ENCODE measurements at places on chromosomes 3 and 15. TPM values are rescaled to one million over a fixed set of nuclear protein-coding genes. Genes with fewer than 3 reads are reported as not detected.

Gene GCNT3
- polyA plus RNA-seq: 0.04 TPM

DNA sequence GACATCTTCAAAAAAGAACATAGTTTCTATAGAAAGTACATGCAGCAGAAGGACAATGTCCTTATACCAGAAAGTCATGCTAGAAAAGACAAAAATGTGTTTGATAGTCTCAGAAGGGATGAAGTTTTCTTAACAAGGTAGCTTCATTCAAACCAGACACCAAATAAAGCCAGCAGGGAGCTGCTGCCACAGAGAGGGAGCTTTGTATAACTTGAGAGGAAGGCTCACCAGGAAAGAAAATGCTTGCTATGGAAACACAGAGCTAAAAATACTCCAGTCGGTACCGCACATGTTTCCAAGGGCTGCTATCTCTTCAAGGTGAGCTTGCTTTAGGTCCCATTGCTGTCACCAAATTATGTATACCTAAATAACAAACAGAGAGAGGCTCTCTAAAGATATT lies 1074.8 kb upstream of the ALCAM start:
- no peak for DNase-seq

DNA sequence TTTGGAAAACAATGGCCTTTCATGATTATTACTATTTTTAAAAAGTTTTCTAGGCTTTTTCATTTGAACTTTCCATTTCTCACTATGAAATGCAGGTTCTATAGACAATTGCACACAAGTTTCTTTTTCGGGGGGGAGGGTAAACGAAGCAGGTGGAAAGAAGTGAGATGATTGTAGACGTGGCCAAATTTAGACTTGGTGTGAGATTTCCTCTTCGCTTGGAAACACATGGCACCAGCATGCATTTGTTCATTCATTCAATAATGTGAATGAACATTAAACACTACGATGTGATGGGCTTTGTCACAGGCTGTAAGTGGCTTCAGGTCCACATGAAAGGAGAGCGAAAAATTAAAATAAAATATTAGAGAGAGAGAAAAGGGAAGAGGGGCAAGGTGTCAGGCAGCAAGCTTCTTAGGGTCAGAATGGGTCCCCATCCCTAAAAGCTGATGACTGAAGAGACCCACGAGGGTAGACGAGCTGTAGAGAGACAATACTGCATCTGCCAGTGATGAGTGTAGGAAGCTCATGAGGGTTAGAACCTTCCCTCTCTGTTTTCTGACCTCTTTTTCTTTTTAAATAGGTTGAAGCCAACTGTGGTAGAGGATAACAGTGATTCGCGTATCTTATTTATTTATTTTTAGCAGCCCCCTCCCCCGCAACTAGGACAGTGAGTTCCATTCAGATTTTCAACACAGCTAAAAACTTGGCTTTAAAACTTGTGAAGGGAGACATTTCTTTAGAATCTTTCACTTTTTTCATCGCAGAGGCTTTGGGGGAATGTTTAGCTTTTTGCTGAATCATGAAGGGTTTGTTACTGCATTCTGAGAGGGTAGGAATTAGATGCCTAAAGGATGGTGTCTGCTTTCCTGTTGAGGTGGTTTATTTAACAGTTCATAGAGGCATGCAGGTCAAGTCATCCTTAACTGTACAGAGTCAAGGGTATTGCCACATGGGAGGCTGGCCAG lies 36.2 kb downstream of the GAP43 start:
- no peak for DNase-seq

Gene A4GNT
- polyA plus RNA-seq: not detected

DNA sequence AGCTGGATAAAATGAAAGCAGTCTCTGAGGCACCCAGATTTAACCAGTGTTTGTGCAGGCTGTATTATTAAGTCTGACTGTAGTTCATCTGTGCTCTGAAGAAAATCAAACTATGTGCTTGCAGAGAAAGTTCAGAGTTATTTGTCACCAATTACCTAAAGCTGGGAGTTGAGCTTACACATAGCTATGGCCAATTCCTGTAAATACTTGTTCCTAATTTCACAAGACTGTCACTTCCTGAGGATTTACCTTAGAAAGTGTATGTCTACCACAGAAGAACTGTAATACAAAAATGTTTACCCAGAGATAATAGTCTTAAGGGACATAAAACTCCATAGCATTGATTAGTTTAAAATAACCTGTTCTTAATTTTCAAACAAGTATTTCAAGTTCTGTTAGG lies 628.4 kb upstream of the TGFBR2 start:
- DNase-seq: peak; percentile 4

Gene MYRIP
- polyA plus RNA-seq: 4.4 TPM

DNA sequence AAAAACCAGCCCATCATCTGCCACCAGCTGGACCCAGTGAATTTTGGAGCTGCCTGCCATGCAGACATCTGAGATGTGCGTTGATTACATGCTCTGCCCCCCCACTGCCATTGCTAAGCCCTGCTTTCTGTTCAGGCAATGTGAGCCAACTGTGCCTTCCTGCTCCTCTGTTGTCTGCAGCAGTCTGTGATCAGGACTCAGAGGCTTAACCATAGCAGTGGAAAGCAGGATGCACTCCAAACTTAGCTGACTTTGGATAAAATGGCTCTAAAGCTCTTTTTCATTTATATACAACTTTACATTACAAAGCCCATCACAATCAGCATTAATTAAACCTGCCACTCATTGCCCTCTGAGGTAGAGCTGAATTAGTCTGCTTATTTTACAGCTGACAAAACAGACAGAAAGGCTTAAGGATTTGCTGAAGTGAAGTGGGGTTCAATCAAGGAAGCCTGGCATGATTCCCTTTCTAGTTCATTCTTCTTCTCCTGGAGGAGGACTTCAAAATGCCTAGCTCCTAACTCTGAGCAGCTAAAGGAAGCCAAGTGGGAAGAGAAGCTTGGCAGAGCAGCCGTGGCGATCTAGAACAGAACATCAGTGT lies 15.7 kb upstream of the RPS27L start:
- DNase-seq: no peak

Gene ZNF660
- polyA plus RNA-seq: 1.9 TPM

Gene CCDC39
- 0.14 TPM for polyA plus RNA-seq

- no peak for DNase-seq
These were observed 100.3 kb upstream of the TPRG1 start for GRCh38 chr3:189071446-189071845.

Gene TRPM1
- polyA plus RNA-seq: not detected

Measured in urinary bladder (tissue), 4 donors.